ENCODE measurements at places on chromosomes 1 and 21. TPM values are rescaled to one million over a fixed set of nuclear protein-coding genes. Genes with fewer than 3 reads are reported as not detected.
A peak's percentile ranks its signal among the peaks of the same experiment; 100 is the strongest.

DNA sequence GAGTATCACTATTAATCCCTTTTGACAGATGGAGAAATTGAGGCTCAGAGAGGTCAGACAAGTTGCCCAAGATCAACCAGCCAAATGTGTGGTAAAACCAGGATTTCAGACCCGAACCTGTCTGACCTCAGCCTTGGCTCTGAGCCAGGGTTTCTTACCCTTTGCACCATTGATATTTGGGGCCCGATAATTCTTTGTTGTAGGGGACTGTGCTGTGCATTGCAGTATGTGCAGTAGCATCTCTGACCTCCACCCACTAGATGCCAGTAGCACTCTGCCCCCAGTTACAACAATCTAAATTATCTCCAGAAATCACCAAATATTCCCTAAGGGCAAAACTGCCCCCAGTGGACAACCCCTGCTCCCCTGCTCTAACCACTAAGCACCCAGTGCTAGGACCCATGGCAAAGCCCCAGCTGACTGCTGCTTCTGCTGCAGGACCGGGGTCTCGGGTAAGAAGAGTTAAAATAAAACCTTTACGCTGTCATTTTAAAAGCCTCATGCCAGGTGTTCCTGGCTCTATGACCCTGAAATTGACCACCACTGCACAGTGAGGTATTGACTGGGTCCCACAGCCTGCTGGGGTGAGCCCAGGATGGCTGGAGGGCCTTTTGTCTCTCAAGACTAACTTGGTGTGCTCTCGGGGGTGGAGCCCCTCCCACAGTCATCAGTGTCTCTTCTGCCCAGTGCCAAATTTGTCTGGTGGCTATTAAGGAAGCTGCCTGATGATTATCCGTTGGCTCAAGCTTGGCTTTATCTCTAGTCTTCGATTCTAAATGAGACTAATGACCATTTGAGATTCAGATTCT, 5.6 kb upstream of the MAN1C1 start:
- no peak for DNase-seq

The OR6N1 gene
- polyA plus RNA-seq = not detected

- DNase-seq = no peak
Observed at GRCh38 chr1:85661767-85662166, 46.5 kb downstream of the ZNHIT6 start.

The KRTAP19-3 gene
- polyA plus RNA-seq = not detected

DNA sequence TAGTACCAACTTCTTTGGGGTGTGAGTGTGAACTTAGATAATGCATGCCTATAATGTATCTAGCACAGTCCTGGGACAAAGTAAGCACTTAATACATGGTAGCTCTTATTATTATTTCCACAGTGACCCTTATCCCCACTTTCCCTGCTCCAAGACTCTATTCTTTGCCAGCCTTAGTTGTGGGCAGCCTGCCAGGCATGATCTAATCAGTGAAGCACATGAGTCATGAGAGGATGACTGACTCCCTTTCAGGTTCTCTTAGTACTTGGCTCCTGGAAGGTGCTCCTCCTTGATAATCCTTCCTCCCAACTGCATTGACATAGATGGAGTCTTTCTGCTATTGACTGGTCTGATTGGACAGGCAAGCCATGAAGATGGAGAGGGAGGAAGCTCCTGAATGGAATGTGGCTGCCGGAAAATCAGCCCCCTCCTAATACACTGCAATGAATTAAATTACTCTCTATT, 17.4 kb upstream of the GNG12 start:
- DNase-seq = no peak

DNA sequence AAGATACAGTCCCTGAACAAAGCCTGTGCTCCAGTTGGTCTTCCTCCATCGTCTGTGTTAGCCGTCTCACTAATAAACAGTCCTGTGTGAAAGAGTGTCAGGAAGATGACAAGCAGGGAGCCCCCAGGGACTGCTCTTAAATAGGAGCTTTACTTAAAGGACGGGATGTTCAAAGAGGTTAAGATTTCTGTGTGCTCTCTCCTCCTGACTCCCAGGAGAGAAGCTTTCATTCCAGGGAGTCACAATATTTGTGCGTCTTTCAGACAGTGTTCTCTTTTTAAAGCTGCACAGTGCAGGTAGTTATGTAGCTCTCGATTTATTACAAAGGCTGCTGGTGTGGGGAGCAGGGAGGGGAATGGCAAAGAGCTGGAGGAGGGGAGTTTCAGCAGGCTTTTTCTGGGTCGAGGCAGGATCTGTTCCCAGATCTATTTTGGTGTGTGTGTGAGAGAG, 43.5 kb downstream of the STYXL2 start:
- DNase-seq = no peak

GRCh38 chr1:170247751-170248521, 102.2 kb downstream of the NTMT2 start:
- DNase-seq = no peak

The MRPL37 gene
- polyA plus RNA-seq = 47.4 TPM

The ASTN1 gene
- not detected for polyA plus RNA-seq

- DNase-seq = no peak
Observed at GRCh38 chr1:198253668-198254067, 96.9 kb downstream of the NEK7 start.

- peak; percentile 3 for DNase-seq
Observed at GRCh38 chr21:35102488-35103371, 53.6 kb upstream of the RUNX1 start.

DNA sequence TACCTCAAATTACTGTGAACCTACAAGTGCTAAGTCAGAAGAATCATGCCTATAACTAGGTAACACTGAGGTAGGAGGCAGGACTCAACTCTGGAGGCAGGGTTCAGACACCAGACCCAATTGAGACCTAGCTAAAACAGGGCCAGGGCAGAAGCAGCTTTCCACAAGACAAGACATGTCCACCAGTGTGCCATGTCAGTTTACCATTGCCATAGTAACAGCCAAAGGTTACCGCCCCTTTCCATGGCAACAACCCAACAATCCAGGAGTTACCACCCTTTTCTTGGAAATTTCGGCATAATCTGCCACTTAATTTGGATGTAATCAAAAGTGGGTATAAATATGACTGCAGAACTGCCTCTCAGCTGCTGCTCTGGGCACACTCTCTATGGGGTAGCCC, 432.3 kb downstream of the DPYD start:
- DNase-seq = no peak

DNA sequence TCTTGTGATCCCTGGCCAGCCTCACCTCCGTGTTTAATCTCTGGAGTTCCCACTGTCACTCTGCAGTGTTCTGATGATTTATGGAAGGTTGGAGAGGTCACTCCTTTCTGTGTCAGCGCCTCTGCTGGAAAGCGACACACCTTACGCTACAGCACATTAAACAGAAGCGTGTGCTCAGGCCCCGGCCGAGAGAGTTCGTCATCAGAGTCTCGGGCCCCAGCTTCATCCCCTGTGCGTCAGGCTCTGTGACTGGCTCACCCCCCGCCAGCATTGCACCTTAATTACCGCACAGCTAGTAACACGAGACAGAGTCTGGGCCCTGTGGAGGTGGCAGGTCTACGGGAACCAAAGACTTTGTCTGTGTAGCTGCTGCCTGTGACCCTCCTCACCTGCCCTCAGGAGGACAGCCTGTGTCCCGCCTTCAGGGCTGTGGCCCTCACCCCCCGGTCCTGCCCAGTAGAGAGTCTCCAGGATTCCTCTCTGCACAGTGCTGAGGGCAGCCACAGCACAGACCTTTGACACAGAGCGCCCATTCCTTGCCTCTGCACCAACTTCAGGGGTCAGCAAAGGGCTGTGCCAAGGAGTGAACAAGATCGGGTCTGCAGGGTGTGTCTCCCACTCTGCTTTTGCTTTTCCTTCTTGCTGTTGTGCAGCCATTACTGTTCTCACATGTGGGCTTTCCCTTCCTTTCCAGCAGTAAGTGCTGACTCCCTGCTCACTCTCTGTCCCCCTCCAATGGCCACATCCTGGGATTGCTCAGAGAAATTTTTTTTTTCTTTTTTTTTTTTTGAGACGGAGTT, 157.6 kb downstream of the PGBD5 start:
- DNase-seq = no peak

The CD244 gene
- polyA plus RNA-seq = 501 TPM
